ENCODE measurements at places on chromosomes 2 and 18.

- no peak for DNase-seq
These were observed 27.8 kb downstream of the GLI2 start for GRCh38 chr2:120763508-120763907.

- no peak for DNase-seq
These were observed 110.0 kb upstream of the STPG4 start for GRCh38 chr2:47265158-47265557.

- no peak for DNase-seq
These were observed 7.9 kb upstream of the ANKRD62 start for GRCh38 chr18:12085786-12086185.

DNA sequence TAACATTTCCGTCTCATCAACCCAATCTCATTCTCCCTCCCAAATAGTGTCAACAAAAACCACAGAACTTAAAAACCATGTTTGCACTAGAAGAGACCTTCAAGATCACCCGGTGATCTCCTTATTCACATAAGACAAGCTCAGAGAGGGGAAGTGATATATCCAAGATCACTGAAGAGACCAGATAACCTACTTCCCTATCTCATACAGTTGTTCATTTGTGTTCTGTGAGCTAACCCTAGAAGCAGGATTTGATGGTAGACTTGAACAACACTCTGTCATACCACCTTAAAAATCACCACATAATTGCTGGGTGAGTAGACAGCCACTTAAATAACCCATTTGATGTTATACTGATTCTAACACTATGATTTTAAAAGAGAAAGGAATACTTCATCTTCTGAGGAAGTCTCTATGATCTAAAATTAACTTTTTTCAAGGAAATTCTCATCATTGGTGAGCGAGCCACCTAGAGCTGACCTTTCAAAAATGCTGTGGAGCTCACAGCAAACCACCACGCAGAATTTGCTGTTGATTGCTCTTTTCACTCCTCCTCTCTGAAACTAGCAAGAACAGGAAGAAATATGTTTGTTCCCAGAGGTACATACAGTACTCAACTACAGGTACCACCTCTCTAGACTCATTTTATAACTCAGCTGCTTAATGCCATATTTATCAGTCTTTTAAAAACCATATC is 15.1 kb downstream of the AAK1 start:
- no peak for DNase-seq

DNA sequence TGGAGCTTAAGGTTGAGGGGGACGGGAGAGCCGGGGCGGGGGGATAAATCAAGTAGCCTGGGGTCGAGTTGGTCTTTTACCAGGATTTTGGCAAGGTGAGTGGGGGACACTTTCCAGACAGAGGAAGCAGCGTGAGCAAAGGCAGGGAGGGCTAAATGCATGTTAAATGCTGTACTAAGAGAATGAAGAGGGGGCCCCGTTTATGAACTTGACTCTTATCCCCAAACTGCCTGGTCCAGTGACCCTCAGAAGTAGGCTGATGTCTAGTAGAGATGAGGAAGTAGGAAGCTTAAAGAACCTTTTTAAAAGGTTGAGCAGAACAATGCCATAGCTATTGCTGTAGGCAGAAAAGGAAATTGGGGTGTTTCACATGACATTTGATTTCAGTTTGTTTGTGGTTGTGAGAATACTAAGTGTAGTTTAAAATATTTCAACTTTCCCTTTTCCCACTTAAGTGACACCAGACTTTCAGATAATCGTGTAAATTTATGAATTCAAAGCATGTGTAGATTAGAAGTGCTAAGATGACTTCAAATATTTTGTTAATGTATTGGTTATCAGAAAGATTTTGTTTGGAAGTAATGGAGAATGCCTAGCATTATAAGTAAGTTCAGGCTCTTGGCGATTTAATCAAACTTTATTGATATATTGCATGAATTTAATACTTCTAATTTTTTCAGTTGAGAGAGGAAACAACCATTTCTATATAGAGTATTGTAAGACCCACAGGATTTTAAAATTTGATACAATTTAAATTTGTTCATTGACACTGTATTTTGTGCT is 1.8 kb downstream of the REL start:
- peak; percentile 31 for DNase-seq

GRCh38 chr2:30504731-30505130 is 57.7 kb downstream of the LCLAT1 start:
- DNase-seq, result peak; percentile 45

DNA sequence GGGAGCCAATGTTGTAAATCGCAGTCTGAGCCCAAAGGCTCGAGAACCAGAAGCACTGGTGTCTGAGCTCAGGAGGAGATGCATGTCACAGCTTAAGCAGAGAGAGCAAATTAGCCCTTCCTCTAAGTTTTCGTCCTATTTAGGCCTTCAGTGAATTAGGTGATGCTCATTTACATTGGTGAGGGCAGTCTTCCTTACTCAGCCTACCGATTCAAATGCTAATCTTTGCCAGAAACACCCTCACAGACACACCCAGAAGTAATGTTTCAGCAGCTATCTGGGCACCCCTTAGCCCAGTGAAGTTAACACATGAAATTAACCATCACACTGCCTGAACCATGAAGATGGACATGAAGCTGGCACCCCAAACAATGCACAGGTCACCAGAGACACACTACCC is 385.1 kb downstream of the STK39 start:
- DNase-seq, result no peak

GRCh38 chr2:86492048-86492453 is 50.9 kb downstream of the KDM3A start:
- no peak for DNase-seq

DNA sequence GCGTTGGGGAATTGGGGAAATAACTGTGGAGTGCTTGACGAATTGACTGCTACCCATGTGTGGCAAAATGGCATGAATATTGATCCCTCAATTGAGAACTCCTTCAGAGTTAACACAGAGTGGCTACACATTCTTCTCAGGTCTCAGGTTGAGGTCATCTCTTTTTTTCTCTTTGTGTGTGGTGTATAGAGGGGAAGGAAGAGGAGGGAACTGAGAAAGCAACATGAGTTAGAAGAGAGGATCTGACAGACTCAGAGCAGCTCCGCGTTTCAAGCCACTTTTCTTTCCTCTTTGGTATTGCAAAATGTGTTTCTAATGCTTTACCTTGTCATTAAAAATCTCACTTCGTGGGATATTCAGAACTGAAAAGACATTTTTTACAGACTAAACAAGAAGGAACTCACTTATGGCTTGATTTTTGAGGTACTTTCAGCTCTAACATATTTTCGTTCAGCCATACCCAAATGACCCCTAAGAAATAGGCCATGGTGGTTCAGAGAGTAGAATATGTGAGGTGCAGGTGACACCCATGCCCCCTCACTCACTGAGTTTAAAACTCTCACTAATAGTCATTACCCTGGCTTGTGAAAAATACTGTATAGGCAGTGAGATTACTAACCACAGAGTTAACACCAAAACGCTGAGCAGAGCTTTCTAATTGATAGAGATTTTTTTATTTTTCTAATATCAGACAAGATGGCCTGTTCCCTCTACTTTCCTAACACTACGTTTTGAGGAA is 22.5 kb downstream of the STAT4 start:
- no peak for DNase-seq

DNA sequence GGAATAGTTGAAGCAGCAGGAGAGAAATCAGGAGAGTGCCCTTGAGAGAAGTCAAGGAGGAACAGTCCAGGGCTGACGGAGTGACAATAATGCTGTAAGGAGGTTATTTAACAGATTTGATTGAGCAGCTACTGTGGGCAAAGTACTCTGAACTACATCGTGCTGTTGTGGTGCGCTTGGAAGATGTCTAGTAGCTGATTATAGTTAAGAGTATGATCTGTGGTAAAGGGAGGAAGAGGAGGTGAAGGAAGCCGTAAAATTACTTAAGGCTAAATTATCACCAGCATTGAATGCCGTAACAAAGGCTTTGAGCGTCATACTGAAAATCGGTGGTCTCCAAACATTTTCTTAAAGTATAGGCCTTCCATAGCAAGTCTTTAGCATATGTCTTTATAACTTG is 4.5 kb downstream of the PCBP1 start:
- DNase-seq, result no peak

- peak; percentile 90 for DNase-seq
These were observed 4.5 kb downstream of the STK17B start for GRCh38 chr2:196166876-196167275.

DNA sequence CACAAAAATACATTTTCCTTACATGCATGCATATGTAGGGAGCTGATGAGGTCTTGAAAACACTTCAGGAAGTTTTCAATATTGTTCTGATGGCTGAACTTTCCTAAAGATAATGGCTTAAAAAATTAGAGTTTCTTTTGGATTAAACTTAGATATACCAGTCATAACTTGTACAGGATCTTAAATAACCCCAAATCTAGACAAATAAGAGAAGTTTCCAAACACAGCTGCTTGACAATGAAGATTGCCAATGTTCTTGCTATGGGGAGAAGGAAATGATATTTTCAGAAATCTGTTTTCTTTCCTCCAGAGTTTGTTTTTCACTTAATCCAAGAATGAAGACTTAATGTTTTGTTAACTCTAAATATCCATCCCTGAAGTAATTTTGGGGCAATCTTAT is 54.6 kb upstream of the SPTBN1 start:
- DNase-seq, result peak; percentile 27

DNA sequence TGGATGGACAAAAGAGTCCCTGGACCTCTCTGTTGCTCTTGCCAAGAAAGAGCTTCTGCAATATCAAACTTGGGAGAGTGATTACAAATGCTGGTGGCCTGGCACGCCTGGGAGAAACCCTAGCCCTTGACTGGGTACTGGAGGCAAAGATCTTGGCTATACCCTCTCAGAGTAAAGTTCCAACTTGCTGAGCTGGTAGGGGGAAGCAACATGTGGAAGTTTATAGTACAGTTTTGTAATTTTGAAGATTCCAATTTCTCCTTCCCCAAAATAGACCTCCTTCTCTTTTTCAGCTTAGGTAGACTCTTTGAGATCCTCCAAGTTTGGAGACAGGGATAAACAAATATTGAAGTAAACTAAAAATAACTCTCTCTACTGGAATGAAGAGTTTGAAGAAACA is 645.3 kb downstream of the NR4A2 start:
- no peak for DNase-seq

DNA sequence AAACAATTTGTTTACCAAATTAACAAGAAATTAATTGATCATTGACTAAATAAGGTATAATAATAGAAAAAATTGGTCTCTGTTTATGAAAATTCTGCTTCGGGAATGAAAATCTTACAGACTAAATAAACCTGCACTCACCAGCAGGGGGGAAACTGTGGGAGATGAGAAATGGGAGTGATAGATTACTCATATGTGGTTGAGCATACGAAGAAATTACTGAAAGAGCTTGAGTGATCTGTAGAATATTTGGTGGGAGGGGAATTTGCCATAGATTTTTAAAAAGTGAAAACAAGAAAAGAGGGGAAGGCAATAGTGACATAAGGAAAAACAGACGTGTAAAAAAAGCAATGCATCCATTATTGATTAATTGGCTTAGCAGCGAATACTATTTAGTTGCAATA is 2.2 kb downstream of the HMSD start:
- DNase-seq, result no peak

DNA sequence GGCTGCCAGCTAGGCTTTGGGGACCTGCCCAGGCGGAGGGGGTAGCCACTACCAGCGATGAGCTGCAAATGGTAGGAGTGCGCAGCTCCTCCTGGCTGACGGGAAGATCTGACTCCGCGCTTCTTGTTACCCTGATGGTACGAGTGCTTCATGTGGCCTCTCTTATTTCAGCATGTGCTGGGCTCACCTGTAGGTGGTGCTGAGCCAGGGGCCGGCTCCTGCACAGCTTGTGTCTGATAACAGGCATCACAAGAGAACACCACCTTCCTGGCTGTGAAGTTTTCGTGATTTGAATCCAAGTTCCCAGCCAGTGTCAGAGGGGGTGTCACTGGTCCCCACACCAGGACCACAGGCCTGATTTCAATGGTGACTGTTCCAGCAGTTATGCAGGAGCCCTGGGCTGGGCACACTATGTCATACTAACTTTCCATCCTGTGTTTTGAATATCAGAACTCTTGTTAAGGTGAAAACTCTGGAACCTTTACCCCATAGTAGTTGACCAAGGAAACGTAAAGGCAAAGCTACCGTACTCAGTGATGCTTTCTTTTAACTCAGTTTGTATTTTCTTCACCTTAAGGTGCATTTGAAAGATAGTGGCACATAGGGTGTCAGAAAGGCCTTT is 28.0 kb downstream of the APCDD1 start:
- DNase-seq, result no peak

DNA sequence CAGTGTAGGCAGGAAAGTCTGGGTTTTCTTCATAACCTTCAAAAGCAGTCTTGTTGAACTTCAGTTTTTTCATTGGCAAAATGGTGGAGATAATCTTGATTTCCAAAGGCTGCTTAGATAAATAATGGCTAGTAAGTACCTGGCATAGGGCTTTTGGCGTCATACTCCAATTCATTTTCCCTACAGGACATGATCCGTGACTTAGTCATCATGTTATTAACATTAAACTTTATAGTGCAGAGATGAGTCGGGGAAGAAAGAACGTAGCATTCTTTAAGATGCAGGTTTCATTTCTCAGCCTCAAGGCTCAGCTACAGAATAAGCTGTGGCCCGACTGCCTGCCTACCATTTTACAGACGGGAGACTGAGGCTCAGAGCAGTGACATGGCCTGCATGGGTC is 64.0 kb downstream of the RALBP1 start:
- peak; percentile 68 for DNase-seq

GRCh38 chr2:164565359-164565758 is 55.9 kb downstream of the GRB14 start:
- no peak for DNase-seq

- DNase-seq, result no peak
These were observed 49.5 kb downstream of the NDUFA10 start for GRCh38 chr2:239975665-239976064.

- DNase-seq, result no peak
These were observed 17.6 kb upstream of the TMEM247 start for GRCh38 chr2:46461709-46462171.

- peak; percentile 50 for DNase-seq
These were observed 157.6 kb upstream of the CCDC68 start for GRCh38 chr18:55116863-55117262.

GRCh38 chr2:65762068-65762467 is 329.7 kb upstream of the SPRED2 start:
- DNase-seq, result no peak

DNA sequence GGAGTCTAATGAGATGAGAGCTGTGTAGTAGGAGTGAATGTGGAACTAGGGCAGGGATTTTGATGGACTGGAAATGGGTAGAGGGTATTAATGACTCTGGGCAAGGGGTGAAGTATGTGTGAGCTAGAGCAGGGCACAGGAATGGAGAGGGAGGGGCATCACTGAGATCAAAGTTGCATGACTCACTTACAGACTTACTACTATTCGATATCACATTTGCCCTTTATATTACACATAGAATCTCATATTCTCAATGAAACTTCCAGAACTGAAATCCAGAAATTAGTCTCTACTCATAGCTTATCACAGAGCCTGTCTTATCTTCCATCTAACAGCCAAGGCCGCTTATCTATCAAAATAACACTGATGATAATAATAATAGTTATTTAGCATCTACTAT is 20.0 kb upstream of the ITGB6 start:
- DNase-seq, result no peak

GRCh38 chr18:36543991-36544725 is 246.6 kb downstream of the FHOD3 start:
- peak; percentile 58 for DNase-seq
